ENCODE measurements at places on chromosomes 7 and 10.

DNA sequence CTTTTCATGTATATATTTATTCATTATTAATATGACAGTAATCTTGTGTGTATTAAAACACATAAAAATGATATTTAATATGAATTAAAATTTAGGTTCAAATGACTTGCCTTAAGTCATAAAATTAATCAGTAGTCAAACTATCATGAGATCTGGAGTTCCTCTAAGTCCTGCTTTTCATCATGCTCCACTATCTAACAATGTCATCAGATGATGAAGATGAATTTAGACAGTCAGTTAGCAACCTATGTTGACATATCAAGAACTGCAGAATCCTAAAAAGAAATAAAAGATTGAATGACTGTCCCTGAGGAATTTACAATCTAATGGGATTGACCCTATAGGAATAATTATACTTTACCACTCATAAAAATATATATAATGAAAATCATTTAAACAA, 7.1 kb downstream of the CABCOCO1 start:
- DNase-seq, result no peak

DNA sequence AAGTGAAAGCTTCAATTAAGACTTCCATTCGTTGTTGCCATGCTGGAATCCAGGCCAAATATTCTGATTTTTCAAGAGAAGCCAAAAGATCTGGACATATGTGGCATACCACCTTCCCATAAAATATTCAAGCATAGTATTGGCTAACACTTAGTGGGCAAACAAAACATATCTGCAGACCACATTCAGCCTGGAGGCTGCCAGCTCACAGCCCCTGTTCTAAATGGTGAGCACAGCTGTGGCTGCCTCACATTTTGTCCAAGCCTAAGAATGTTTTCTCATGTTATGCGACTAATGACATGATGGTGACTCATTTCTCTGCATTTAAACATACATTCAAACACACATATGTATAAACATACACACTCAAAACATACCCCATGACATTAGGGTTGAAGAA, 10.6 kb upstream of the CALU start:
- DNase-seq, result no peak

DNA sequence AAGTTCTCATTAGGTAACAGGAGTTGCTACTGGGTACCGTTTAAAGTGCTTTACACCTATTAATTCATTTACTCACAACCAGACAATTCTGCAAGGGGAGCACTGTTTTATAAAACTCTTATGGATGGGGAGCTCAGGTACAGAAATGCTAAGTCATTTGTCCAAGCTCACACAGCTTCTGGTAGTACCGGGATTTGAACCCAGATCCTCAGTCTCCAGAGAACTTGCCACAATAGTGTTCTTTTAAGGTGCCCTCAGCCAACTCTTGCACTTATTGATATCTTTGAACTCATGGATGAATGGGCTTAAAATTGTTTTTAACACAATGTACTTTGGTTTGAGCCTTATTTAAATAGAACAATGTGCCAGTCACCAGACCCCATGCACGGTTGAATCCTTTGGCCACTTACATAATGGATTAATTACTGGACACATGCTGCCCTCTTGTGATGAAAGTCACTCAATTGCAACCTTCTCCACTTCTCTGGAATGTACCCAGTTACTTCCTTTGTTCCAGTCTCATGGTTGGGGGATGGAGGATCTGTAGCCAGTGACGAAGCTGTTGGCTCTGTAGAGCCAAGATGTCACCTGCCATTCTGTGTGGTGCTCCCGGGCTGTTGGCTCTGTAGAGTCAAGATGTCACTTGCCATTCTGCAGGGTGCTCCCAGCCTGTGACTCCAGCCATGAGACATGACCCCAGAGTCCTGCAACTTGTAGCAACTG, 65.6 kb downstream of the NOD1 start:
- peak; percentile 14 for DNase-seq

DNA sequence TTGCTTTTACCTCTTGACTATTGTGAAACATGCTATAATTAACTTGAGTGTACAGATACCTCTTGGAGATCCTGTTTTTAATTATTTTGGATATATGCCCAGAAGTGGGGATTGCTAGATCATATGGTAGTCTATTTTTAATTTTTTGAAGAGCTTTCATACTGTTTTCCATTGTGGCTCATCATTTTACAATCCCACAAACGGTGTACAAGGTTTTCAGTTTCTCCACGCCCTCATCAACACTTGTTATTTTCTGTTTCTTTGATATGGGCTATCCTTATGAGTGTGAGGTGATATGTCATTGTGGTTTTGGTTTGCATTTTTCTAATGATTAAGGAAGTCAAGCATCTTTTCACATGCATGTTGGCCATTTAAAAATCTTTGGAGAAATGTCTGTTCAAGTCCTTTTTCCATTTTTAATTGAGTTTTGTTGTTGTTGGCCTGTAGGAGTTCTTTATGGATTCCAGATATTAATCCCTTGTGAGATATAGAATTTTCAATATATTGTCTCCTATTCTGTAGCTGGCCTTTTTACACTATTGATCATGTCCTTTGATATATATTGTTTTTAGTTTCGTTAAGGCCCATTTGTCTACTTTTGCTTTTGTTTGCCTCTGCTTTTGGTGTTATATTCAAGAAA, 7.5 kb downstream of the AGK start:
- DNase-seq, result peak; percentile 33

DNA sequence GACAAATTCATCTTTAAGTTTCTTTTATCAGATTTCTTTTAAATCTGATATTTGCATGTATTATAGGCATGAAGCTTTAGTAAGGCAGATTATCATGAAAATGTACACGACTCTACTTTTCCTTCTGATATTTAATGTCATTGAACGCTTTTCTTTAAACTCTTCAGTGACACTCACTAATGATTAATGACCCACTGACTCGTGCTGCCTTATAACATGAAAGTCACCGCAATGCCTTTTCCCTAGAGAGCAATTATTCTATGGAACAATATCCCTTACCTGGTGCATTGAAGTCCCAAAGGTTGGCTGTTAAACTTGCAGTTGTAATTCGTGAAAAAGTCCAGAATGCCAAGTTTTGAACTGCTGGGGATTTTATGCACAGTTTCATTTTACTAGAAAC, 33.4 kb upstream of the HGF start:
- no peak for DNase-seq

- no peak for DNase-seq
Observed at GRCh38 chr10:20004087-20004523, 187.9 kb downstream of the PLXDC2 start.

DNA sequence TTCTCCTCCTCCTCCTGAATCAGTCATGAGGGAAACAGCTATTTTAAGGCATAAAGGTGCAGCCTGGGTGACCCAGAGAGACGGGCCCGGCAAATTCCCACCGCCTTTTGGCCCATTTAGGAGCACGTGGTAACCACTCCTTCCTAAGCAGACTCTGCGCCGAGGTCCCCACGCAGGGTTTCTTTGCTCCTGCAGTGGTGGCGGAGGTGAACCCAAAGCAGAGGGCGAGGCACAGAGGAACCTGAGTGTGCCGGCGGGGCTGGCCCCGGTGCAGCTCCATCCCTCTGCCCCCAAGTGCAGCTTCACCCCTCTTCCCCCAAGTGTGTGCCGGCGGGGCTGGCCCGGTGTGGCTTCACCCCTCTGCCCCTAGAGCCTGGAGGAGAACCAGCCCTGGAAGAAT, 50.6 kb downstream of the DPYSL4 start:
- DNase-seq, result no peak

All from stimulated activated CD4-positive, alpha-beta T cell treated with anti-CD3 and anti-CD28 coated beads, Interleukin-4, amount 100 ng/mL, for 24 hours (primary cell).